ENCODE measurements at places on chromosomes 1 and 21.

DNA sequence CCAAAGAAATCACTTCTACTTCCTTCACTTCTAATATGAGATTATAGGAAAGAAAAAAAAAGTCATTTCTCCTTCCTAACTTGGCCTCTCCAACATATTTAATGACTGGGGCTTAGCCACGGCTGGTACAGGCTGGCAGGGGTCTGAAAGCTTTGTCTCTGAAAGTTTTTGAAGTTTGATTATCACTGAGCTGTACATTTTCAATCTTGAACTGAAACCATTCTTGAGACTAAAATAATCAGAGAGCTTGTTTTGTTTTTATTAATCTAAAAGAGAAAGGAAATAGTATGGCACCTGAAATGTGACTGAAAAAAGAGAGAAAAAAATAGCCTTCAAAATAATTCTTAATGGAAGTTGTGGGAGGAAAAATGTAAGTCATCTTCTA is 3.8 kb upstream of the KRTAP19-8 start:
- DNase-seq = no peak

GRCh38 chr1:117681093-117681900 is 75.4 kb downstream of the TENT5C start:
- DNase-seq = no peak

DNA sequence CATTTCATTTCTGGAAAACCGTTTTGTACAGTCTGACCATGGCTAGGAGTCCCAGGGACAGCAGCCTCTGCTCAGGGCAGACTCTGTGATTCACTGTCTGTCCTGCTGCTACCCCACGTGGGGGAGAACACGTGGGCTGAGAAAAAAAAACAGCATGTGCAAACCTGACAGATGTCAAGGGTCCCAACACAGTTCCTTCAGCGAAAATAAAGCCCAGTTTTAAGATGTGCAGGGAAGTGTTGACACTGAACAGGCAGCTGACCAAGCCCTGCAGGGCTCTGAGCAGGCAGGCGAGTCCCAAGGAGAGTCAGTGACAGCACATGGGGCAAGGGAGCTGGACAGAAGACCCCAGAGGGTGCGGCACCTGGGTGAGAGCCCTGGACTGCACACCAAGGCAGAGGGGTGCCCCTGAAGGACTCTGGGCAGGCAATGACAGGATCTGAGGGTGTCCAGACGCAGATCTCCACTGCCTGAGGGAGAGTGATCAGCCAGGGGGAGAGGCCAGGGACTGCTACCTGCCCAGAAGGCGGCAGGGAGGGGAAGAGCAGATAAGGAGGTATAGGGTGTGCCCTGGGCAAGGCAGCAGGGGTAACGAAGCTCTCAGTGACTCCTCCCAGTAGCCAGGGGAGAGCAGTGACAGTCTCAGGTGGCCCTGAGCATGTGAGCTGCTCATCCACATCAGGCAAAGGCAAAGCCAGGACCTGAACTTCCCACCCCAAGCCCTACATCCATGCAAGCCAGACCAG is 5.1 kb upstream of the SPATC1L start:
- no peak for DNase-seq

- no peak for DNase-seq
Observed at GRCh38 chr1:56249234-56249633, 330.1 kb downstream of the PLPP3 start.

DNA sequence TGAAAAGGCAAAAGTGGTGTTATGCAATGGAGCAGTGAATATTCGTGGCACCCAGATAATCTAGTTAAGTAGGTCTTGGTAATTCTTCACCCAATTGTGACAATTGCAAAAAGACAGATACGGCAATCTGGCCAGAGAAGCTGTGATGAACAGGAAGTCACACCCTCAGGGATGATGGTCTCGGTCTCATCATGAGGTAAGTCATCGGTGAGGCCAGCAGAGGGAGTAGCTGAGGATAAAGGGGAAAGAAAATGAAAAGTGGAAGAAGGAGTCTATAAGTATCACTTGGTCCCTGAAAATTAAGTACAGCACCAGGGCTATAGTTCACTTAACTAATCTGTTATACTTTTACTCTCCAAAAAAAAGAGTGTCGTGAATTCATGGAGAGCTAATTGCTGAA is 258.8 kb upstream of the NCAM2 start:
- no peak for DNase-seq

DNA sequence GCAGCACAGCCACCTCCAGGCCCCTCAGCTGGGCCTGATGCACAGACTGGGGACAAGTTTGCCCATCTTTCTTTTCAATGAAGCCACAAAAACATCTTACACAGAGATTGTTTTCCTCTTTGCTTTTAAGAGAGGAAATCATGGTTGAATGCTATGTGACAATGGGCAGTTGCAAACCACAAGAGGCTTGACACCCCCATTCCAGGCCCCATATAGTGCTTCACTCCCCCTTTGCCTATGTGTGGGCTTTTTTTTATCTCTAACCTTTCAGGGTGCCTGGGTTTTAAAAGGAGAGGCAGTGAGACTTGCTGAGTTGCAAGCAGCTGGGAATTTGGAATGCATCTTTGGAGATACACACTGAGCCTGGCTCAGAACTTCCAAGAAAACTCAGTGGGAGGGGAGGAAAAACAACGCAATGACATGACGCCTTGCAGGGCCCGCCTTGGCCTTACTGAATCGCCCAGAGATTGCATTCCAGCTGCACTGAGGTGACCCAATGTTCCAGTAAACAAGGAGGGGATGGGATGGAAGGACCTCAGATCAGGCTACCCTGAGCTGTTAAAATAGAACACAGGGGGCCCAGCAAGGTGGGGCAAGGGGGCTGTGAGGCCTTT is 145.2 kb upstream of the ZNF648 start:
- DNase-seq = no peak

GRCh38 chr1:56313560-56313959 is 265.8 kb downstream of the PLPP3 start:
- no peak for DNase-seq

GRCh38 chr1:25900219-25900618 is 6.0 kb downstream of the STMN1 start:
- DNase-seq = no peak

GRCh38 chr1:167270349-167271092 is 49.8 kb downstream of the POU2F1 start:
- DNase-seq = no peak

DNA sequence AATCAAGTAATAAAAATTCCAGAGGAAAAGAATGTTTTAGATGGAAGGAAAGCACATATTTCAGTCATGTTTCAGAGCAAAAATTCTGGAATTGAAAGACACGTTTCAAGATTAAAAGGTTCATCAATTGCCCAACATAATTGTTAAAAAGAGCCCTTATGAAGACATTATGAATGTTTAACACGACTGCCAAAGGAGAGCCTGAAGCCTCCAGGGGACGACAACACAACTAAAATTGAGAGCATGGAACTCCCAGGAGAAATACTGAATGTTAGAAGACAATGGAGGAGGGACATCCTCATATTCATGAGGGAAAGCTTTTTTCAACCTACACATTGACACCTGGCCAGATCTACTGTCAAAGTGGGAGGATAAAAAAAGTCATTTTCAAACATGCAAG is 16.0 kb downstream of the OR2T11 start:
- peak; percentile 14 for DNase-seq

DNA sequence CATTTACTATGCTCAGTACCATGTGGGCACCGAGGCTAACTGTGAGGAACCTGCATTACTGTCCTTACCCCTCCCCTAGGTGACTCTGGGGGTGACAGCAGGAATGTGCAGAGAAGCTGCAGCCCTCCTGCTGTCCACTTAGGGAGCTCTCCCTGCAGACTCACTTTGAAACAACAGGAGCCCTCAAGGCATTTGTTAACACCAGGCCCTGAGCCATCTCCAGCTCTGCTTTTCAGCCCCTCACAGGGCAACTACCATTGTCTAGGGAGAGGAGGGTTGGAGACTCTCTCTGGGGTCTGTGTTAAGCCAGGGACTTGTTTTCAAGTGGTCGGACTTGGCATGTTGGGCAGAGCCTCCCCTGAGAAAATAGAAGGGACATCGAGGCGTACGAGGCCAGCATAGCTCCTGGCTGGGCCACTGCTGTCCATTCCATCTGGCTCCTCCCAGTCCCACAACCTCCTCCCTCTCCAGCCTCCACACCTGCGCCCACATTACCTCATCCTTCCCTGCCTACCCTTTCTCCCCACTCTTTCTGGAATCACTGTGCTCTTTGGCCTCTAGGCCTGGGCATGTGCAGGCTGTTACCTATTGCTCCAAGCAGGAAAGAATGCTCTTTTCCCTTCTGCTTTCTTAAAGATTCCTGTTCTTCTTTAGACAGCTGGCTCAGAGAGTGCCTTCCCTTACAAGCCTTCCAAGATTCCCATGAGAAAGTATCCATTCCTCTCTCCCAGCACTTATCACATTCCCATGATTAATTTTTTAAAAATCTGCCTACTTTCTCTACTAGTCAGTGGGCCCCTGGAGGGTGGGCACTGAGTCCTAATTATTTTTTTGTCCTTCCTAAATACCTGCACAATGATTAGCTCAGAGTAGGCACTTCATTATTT is 102.7 kb upstream of the GCLM start:
- no peak for DNase-seq

- DNase-seq = no peak
Observed at GRCh38 chr1:14881775-14882672, 271.5 kb upstream of the TMEM51 start.

GRCh38 chr1:23276531-23276930 is 59.2 kb upstream of the HTR1D start:
- DNase-seq = no peak

DNA sequence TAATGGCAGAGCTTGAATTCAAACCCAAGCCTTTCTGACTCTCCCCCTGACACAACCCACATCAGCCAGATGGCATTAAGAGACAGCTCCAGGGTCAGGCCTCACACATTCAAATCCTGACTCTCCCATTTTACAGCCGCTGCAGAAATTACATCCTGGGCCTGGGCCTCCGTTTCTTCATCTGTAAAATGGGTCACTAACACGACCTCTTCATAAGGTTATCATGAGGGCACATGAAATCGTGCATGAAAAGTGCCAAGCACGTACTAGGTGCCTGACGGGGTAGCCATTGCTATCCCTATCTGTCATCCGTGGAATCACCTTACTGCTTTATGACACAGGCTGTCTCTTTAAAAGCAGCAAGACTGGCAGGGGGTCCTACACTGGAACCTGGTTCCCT is 19.8 kb upstream of the CASZ1 start:
- DNase-seq = no peak

GRCh38 chr1:20342294-20343148 is 51.8 kb downstream of the VWA5B1 start:
- no peak for DNase-seq

- no peak for DNase-seq
Observed at GRCh38 chr1:34612091-34612827, 142.6 kb upstream of the GJB5 start.

DNA sequence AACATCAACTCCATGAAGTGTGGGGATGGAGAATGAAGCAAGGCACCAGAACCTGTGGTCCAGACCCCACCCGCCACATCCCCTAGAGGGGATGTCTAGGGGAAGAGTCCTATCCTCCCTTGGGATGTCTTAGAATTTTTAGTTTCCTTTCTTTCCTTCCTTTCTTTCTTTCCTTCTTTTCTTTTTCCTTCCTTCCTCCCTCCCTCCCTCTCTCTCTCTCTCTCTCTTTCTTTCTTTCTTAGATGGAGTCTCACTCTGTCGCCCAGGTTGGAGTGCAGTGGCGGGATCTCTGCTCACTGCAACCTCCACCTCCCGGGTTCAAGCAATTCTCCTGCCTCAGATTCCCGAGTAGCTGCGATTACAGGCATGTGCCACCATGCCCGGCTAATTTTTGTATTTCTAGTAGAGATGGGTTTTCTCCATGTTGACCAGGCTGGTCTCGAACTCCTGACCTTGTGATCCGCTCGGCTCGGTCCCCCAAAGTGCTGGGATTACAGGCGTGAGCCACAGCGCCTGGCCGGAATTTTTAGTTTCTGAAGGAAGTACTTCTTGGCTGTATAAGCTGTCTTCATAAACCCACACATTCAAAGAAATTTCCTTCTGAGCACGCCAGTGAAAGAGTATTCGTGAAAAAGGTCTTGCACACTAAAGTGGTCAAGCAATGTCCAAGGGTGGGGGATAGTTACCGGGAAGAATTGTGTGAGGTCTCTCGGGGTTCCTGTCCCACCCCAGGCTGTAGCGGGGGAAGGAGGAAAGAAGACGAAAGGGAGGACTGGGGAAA is 20.8 kb upstream of the LEFTY2 start:
- DNase-seq = no peak

- DNase-seq = no peak
Observed at GRCh38 chr1:176884286-176884685, 280.2 kb downstream of the ASTN1 start.

GRCh38 chr1:26277261-26277661 is 2.6 kb upstream of the SH3BGRL3 start:
- DNase-seq = no peak

DNA sequence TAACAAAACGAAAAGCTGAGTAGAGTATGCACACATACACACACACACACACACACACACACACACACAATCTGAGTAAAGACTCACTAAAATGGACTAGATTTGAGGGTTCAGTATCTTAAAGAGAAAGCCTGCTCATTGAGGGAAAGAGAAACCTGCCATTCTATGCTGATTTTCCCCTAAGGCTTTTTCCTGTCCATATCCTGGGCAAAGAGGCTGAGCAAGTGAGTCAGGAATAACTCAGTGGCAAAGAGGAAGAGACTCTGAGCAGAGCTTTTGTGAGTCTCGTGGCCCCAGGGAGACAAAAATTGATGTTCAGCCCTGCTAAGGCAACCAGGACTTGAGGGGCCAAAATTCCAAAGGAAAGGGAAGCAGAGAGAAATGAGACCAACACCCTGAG is 37.3 kb upstream of the RUNX1 start:
- no peak for DNase-seq

All from NCI-H2081 (cell line).